ENCODE measurements at places on chromosomes 11 and 22.

DNA sequence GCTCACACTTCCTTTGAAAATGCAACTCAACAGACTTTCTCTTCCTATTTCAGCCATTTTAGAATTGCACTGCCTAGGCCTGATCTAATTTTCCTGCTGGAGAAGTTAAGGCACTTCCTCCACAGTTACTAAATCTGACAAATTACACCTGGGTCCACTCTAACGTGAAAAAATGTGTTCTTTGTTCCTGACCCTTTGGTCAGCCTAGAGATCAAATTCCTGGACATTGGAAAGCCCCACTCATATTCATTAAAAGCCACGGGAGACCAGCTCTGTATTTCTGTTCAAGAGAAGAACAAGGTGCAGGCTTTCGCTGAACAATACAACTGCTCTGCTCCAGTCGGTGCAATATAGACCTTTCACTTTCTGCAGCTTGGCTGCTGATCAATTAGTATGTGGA, 96.6 kb downstream of the MPPED2 start:
- DNase-seq, result no peak

DNA sequence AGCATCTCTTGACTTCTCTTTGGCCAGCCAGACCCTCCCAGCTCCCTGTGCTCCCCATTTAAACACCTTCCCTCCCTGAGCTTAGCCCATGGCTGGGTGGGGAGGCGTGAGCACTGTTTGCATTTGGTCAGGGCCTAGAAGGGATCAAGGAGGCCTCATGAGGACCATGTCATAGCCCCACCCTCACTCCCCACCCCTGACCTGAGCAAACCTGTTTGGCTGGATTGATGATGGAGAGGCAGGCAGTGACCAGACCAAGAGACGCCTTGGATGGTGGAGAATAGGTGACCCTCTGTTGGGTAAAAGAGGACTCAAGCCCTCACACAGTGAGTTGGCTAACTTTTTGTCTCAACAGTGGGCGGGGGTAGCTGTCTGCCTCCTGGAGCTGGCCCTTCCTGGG, 49.9 kb downstream of the ST3GAL4 start:
- no peak for DNase-seq

DNA sequence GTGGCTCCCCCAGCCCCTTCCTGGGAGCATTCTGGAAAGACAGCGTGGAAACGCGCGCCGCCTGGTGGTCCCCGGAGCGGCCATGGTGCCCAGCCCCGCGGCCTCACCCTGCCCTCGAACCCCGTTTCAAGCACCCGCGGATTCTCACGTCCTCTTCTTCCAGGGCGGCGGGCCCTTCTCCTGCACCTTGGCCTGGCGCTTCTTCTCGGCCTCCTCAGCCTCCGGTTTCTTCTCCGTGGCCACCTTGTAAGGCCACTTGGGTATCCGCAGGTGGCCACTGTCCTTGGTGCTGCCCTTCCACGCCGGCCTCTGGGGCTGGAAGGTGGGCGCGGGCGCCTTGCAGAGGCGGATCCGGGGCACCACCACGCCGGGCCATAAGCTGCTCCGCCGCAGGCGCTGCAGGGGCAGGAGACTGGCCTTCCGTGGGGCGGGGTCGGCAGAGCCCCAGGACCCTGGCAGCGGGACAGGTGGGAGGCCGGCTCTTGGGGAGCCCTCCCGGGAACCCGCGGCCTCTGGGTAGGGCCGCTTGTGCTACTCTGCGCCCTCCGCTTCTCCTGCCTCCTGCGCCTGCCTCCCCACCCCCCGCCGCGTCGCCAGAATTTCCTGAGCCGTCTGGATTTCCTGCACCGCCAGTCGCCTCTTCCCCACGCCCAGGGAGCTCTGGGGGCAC, 83.4 kb downstream of the TRIM51G start:
- DNase-seq, result no peak

DNA sequence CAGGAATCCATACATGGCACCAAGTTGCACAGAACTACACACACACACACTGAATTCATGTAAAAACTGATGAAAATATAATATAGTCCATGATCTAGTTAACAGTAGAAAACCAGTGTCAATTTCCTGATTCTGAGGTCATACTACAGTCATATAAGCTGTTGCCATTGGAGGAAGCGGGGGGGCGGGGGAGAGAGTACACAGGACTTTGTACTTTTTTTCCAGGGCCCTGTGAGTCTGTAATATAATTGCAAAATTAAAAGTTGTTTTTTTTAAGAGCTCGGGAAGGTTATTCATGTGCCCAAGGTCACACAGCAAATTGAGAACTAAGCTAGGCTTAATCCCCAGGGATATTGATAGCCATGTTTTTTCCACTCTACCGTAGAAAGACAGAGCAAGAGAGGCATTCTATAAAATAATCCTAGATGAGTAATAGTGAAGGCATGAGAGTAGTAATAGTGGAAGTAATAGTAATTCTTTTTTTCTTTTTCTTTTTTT, 312.3 kb downstream of the MN1 start:
- no peak for DNase-seq

DNA sequence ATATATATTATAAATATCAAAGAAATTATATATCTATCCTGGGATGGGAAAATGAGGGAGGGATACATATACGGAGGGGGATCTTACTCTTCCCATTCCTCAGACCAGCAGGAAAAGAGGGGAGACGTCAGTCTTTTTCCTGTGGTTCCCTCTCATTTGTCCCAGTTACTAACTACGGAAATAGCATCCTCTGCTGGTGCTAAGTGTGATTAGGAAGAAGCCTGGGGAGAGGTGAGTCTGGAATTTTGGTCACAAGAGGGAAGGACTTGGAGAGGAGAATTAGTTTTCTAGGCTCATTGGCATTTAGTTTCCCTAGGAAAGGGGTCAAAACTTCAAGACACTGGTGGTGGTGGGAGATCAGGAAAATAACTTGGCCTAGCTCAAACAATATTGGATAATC, 11.6 kb downstream of the MED19 start:
- DNase-seq, result no peak

DNA sequence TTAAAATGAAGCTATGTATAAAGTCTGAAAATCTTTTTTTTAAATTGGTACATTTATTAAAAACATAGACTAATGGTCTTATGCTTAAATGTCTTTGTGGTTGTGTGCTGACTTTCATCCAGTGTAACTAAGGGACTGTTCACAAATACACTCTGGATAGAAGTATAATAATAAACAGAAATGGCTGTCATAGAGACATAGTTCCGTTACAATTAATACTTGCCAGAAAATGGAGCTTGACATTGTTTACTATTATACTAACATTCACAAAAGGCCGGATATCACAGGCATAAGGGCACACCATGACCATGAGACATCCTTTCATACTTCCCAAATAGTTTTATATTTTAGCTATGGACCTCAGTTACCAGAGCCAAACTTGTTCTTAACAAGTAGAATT, 161.3 kb downstream of the DDX10 start:
- no peak for DNase-seq

DNA sequence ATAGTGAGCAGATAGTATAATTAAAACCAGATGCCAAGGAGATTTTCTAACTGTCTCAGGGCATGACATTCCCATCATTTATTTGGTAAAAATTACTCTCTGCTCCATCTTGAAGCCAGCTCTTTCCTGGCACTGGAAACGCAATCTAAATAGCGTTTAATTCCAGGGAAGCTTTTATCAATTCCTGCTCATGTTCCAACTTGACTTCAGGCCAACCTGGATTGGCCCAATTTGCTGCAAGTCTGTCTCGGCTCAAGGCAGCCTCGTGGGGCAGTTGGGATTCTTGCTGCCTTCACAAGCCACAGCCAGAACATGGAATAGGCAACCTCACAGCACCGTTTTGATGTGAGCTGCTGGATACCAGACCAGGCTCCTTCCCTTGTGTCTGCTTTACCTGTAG, 1255.9 kb downstream of the TBC1D22A start:
- DNase-seq, result no peak

DNA sequence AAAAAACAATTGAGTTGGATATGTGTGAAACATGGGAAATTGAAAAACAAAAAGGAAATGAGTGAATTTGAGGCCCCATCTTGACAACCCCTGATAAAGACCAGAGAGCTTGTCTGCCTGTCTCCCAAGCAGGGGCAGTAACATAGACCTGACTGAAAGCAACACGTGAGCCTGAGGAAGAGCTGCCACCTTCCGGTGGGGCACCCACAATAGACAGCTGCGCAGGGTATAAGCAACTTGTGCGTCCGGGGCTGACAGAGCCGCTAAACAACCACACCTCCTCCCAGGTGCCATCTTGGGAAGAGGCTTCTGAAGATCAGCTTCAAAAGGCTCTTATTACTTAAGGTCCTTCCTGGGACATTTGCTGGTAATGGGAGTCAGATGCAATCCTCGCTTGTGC, 166.8 kb downstream of the NTM start:
- no peak for DNase-seq
